ENCODE measurements at places on chromosomes 5 and 9.
A peak's percentile ranks its signal among the peaks of the same experiment; 100 is the strongest.

DNA sequence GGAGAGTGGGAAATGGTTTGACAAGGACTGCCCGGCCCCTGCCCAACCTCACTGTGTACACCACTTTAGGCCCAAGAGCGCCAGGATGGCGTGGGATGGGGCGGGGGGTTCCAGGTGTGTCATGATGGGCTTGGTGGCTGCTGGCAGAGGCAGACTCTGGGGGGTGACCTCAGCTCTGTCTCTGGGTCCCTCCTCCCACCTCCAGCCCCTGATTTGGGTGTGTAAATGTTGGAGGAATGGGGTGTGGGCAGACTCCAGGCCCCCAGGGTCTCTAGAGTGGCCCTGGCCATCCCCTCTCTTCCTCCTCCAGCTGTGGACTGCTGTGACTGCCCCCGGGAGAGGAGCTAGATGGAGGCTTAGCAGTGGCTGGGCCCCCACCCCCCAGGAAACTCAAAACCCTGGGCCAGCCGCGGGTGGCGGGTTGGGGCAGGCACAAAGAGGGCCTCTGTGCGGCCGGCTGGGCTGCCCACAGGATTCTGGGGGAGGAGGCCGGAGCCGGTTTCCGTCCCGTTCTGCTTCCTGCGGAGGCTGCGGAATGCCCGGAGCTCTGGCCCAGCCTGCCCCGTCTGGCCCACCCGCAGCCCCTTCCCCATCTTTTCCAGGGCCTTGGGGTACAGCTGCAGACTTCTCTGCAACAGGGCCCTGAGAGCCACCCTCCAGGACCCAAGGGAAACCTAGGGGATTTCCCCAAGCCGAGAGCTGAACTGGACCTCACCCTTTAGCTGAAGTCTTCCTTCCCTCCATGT lies 23.1 kb downstream of the CXXC5 start:
- no peak for DNase-seq

GRCh38 chr5:124583469-124584350 lies 162.7 kb downstream of the ZNF608 start:
- DNase-seq, result no peak

DNA sequence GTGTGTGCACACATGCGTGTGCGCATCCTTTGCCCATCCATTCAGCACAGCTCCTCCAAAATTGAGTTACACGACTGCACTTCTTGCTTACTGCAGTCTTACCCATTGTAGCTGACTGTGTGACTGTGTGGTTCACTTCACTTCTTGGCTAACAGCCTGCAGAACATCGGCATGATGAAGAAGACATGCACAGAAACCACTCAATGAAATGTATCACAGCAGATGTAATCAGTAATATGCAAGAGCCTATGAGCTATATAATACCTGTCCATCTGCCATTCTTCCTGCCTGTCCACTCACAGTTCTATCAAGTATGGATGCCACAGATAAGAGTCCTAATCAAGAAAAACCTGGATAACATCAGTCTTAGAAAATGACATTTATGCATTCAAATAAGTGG lies 83.9 kb downstream of the TRPM3 start:
- DNase-seq, result no peak

DNA sequence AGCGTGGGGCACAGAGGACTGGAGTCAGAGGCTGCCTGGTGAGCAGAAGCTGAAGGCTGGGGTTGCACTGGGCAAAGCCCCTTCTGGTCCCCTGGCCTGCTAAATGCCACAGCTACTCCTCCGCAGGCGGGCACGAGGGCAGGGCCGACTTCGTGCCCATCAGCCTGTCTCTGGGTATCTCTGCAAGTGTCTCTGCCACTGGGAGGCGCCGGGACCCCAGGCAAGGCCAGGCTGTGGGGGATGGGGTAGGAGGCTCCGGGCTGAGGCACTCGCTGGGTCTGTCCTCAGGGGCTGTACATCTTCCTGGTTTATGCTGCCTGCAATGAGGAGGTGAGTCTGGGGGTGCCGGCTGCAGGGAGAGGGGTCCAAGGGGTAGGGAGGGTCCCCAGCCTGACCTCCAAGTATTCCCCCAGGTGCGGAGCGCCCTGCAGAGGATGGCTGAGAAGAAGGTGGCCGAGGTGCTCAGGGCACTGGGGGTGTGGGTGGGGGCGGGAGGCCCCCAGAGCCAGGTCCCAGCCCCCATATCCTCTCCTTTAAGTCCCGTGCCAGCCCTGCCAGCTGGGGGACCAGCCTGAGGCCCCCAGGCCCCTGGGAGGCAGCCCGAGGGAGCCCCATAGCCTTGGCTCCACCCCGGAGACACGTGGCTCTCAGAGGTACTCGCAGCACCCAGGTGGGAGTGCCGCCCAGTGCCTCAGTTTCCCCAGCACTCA lies 25.1 kb downstream of the ADGRD2 start:
- no peak for DNase-seq

DNA sequence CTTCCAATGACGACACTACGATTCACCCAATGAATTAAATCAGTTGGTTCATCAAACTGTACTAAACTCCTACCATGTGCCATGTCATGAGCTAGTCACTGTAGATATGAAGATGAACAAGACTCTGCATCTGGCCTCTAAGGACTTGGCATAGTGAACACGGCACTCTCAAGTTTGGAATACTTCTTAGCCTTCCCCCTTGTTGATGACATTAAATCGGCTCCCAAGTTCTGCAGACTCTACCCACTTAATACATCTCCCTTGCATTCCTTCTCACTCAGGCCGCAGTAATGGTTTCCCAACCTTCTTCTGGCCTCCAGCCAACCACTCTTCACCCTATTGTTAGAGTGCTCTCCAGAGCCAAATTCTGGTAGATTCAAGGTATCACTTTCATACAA lies 184.7 kb downstream of the MAPKAP1 start:
- DNase-seq, result no peak

- no peak for DNase-seq
These were observed 218.2 kb downstream of the MAST4 start for GRCh38 chr5:66814146-66814991.

- peak; percentile 42 for DNase-seq
These were observed 925 bp downstream of the ABHD17B start for GRCh38 chr9:71909887-71910649.

DNA sequence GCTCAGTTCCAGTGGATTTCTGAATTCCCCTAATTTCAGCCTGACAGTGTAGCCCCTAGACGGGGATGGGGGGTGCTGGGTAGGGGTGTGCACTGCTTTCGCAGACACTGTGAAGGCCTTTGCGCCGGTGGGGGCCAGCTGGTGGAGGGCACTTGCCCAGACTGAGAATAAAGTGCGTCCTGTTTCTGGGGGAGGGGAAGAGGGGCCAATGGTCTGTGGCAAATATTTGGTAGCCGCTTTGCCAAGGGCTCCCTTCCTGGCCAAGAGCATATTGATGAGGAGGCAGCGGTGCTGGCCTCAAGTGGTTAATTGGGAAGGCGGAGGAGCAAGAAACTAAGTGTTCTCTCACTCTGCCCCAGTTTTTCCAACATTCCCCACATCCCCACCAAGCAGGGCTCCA lies 1.4 kb downstream of the CXCL14 start:
- no peak for DNase-seq

GRCh38 chr9:114995681-114996221 lies 65.4 kb upstream of the TNFSF8 start:
- DNase-seq, result no peak

GRCh38 chr5:149428032-149428431 lies 48.9 kb upstream of the IL17B start:
- no peak for DNase-seq

DNA sequence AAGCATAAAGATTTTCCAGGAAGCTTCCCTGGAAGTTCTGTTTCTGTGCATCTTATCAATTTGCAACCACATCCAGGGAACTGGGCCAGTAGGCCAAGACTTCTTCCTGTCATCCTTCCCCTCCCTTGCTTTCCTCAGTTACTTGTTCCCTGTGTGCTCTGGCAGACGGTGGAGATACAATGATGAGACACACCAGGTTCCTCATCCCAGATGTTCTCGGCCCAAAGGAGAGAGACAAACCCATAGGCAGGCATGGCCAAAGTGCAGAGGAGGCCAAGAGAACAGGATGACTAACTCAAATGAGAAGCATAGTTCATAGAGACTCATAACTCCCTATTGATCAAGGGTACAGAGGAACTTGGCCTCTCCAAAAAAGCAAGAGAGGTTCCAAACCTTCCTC lies 652.6 kb downstream of the CCDC171 start:
- no peak for DNase-seq

All from mesothelial cell of epicardium (in vitro differentiated cells).